ENCODE measurements at places on chromosomes 5 and 9.
A peak's percentile ranks its signal among the peaks of the same experiment; 100 is the strongest.

DNA sequence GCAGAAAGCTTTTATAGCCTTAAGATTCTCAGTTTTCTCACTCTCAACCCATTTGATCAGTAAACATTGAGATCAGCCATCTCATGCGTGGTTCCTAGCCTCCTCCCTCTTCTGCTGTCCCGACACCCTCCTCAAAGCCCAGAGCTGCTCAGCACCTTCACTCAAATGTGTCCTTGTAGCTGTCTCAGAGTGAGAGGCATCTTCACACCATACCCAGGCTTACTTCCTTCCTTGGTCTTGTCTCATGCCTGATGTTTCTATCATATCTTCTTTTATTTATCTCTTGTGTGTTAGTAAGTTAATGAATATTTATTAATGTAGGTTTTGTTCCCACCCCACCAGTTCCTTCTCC is 72.4 kb upstream of the SNX2 start:
- DNase-seq = no peak

DNA sequence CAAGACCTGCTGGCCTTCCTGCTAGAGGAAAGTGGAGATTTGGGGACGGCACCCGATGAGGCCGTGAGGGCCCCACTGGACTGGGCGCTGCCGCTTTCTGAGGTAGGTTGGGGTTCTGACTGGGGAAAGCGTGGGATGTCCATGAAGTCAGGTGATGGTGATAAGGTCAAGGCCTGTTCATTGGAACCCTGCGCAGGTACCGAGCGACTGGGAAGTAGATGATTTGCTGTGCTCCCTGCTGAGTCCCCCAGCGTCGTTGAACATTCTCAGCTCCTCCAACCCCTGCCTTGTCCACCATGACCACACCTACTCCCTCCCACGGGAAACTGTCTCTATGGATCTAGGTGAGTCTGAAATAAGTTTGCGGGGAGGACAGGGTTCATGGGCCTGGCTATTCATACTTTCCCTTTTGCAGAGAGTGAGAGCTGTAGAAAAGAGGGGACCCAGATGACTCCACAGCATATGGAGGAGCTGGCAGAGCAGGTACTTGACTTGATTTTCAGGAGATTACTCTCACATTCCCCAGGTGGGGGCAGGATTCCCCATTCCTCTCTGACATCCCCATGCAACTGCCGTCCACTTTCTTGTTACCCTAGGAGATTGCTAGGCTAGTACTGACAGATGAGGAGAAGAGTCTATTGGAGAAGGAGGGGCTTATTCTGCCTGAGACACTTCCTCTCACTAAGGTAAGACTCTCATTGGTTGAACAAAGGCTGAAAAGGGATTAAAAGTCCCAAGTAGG is 505 bp downstream of the CREB3 start:
- no peak for DNase-seq

GRCh38 chr9:31697956-31698355 is 686.5 kb upstream of the ACO1 start:
- no peak for DNase-seq

DNA sequence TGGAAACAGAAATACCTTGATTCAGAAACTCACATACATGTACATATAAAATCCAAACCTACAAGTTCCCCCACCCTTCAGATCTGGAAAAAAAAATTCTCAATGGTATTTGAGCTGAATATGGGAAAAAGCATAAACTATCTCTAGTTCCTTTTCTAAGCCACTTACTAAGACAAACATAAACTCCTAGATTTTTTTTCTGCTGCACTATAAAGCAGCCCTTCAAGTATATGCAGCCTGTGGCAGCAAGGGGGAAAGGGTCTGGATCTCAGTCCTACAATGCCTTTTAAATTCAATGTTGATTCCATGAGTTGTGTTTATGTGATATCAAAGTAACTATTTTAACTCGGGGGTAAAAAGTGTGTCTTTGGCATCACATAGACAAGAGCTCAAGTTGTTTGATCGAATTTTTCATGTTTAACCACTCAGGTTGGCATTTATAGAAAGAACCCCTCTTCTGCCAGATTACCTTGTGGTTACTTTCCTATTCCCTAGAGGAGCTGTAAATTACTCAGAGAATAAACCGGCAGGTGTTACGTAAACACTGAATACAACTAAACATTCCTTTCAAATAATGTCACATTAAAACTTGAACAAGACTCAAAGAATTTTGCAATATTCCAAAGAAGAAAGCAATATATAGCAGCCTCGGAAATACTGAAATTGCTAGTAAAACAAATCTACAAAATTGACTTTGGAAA is 91.8 kb upstream of the FER start:
- peak; percentile 18 for DNase-seq

- DNase-seq = no peak
Observed at GRCh38 chr9:88313364-88314220, 74.7 kb upstream of the SPIN1 start.

- DNase-seq = no peak
Observed at GRCh38 chr5:66891184-66891925, 295.2 kb downstream of the MAST4 start.

- no peak for DNase-seq
Observed at GRCh38 chr5:61777292-61777691, 445.2 kb downstream of the ZSWIM6 start.

- DNase-seq = no peak
Observed at GRCh38 chr5:34715711-34716110, 59.6 kb downstream of the RAI14 start.

DNA sequence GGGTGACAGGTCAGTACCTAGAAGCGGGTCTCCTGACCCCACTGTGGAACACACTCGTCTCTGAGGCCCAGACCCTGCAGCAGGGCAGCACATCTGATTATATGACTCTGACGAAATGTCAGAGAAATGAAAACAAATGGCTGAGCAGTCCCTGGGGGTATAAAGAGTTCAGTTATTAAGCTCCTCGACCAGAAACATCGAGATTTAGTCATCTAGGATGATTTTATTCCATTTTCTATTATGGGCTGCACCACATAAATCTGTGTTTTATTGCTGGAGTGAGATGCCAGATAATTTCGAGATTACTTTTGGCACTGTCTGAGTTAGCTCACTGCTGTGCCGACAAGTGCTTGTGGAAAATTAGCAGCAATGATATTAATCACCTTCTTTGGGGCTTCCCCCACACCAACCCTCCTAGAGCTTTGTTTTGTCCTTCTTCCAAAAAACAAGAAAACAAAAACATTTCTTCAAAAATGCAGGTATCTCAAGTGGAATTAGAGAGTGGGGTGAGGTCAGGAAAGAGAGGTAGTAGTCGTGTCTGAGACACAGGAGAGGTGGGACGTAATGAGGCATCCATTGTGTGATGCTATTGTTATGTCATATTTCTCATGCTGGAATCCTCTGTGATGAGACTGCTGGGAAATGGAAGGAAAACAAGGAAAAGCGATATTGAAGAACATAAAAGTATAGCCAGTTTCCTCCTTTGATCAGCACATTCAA is 495.5 kb downstream of the DMAC1 start:
- no peak for DNase-seq

- DNase-seq = no peak
Observed at GRCh38 chr5:95840956-95841705, 18.6 kb upstream of the GLRX start.

DNA sequence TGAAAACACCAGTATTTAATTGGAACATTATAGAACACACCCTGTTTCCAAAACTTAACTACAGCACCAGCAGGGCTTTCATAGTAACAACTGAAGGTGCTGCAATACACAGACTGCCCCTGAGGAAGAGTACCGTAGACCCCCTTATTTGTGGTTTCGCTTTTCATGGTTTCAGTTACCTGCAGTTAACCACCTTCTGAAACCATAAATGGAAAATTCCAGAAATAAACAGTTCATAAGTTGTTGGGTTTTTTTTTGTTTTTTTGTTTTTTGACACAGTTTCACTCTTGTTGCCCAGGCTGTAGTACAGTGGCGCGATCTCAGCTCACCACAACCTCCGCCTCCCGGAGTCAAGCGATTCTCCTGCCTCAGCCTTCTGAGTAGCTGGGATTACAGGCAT is 9.5 kb upstream of the GLDC start:
- no peak for DNase-seq

- peak; percentile 38 for DNase-seq
Observed at GRCh38 chr9:120386390-120387131, 193.4 kb downstream of the CDK5RAP2 start.

DNA sequence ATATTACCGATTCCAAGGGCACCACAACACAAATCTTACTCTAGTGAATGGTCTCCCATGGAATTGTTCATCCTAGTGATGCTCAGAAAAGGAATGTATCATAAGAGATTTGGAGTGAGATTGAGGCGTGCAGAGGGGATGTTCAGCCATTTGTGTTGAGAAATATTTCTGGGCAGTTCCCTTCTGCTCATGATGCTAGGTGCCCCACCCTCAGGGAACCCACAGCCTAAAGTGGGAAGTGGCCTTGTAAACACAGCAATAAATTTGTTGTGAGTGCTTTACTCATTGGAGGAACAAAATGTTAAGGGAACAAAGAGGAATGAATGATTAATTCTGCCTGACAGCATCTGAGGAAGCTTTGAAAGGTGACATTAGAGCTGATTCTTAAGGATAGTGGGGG is 129.9 kb downstream of the TLE4 start:
- DNase-seq = no peak

DNA sequence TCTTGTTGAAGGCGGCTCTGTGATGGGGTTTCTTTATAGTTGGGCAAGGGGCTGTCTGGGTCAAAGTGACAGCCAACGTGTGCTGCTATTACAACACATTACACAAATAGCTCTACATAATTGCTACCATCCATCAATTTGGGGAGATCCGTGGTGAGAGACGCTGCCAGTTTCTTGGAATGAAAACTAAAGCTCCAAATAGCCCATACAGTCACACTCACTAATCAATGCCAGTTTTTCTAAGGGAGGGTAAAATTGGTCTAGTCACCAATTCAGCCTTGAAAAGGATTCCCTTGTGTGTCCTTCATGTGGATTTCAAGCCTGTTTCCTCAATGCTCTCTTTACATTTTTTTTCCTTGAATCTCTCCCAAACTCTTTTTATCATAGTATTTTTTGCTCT is 343.3 kb upstream of the KLF4 start:
- DNase-seq = no peak

DNA sequence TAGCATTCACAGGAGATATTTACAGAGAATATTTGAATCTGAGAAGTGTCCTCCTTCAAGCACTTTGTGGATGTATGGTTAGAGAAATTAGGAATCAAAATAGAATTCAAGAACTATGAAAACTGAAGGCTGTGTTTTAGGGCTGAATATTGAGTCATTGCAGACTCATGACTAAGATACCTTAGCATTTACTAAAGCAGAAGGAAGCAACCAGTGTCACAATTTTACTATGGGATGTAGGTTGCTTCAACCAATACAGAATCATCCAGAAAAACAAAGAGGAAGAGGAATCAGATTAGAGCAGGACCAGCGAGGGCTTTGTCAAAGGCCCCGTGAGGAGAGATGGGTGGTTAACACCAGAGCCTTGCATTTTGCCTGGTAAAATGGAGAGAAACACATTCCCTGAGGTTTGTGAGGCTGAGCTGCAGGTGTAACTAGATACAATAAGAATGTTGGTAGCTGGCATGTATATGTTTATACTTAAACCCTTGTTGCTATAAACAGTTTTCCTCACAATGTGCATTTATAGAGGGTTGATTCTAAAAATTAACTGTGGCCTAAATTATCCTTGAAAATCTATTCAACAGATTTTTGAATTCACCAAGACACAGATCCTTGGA is 518.1 kb downstream of the AGTPBP1 start:
- DNase-seq = no peak

DNA sequence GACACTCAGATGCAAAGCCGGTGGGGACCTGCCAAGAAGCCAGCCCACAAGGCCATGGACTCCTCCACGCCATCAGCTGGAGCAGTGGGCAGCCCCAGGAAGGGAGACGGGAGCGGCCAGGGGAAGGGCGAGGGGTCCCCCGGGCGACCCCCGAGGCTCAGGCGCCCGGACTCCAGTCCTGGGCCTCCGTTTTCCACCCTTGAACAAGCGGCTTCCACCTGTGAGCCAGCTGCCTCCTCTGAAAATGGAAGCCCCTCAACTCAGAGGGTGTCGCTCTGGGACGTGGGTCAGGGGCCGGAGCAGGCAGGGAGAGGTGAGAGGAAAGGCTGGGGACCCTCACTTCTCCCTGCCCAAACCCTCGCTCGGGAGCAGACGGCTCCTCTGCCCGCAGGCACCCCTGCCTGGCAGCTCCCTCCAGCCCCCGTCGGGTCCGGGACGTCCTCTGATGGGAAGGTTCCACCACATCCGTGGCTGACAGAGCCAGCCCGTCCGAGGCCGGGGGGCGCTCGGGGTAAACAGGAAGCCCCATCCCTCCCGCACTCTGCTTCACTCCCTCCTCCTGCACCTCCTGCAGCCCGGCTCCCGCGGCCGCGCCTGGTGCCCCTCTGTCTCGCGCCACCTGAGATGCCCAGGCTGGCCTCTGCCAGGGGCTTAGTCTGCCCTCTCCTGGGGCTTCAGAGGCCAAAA is 3.7 kb upstream of the EGFL7 start:
- DNase-seq = no peak

DNA sequence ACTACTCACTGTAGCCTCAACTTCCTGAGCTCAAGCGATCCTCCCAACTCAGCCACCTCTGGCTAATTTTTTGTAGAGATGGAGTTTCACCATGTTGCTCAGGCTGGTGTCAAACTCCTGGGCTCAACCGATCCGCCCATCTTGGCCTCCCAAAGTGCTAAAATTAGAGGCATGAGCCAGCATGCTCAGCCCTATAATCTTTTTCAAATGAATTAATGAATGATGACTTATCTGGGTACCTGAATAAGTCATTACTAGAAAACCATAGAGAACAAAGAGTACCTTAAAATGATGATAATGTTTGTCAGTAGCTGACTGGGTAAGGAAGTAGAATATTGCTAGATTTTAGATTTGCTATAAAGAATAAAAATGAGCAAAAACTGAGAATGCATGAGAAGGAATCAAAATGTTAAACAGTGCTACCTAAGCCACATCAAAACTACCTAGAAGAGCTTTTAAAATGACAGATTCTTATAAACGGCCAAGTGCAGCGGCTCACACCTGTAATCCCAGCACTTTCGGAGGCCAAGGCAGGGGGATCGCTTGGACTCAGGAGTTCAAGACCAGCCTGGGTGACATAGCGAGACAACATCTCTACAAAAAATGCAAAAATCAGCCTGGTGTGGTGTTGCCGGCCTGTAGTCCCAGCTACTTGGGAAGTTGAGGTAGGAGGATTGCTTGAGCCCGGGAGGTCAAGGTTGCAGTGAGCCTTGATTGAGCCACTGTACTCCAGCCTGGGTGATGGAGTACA is 13.6 kb downstream of the FNBP1 start:
- no peak for DNase-seq

- no peak for DNase-seq
Observed at GRCh38 chr5:31585895-31586270, 53.0 kb upstream of the PDZD2 start.

GRCh38 chr5:53900677-53901076 is 340.2 kb downstream of the NDUFS4 start:
- DNase-seq = no peak

DNA sequence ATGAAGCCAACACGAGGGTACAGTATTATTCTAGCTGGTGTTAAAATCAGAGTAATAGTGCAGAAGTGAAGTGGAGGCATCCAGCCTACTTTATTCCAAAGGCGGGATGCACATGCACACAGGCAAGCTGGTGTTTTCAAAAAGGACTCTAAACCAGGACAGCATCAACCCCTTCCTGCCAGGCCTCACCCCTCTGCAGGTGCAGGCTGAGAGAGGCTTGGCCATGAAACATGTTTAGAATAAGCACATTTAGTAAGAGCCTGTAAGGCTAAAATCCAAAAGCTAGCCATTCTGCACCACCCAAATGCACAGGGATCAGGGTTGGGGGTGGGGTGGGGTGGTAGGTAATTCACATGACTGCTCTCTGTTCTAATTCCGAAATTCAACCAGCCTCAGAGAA is 71.2 kb downstream of the SHC3 start:
- DNase-seq = no peak
